ENCODE measurements at places on chromosomes 1 and 21. TPM values are rescaled to one million over a fixed set of nuclear protein-coding genes. Genes with fewer than 3 reads are reported as not detected.
A peak's percentile ranks its signal among the peaks of the same experiment; 100 is the strongest.

SPATA45 gene
- not detected for total RNA-seq

POU3F1 gene
- not detected for total RNA-seq

CHODL gene
- not detected for total RNA-seq

TNFSF4 gene
- 0.16 TPM for total RNA-seq

VCAM1 gene
- 11.0 TPM for total RNA-seq

PSMB4 gene
- total RNA-seq, result 559 TPM

TSPEAR gene
- total RNA-seq, result not detected

RBP7 gene
- 0.38 TPM for total RNA-seq

CBS gene
- 34.2 TPM for total RNA-seq

DDAH1 gene
- total RNA-seq, result 97.5 TPM

OR2M3 gene
- not detected for total RNA-seq

GJC2 gene
- total RNA-seq, result 2.0 TPM

DNA sequence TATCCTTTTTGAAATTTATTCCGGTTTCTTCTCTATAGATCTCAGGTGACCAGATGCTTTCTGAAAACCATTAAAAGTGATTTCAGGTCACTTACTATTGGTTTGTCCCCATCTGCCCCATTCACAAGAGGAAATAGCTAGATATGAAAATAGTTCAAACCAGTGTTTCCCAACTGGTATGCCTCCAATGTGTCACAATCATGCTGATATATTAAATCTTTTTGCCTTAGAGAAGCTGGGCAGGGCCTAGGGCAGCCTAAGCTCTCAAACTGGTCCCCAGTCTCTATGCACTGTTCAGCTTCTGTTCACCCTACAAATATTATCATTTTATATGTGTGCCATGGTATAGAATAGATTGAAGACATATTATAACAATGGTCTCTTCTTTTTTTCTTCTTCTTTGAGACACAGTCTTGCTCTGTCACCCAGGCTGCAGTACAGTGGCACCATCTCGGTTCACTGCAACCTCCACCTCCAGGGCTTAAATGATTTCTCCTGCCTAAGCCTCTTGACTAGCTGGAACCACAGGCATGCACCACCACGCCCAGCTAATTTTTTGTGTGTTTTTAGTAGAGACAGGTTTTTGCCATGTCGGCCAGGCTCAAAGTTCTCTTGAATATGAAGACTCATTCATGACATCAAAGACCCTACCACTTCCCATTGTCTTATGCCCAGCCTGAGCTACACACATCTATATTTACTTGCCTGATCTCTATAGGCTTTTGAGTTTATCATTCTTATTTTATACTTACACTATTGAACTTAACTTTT lies 15.7 kb downstream of the PTPN22 start:
- no peak overlapping the region for H3K27ac ChIP-seq
- no peak for DNase-seq
- no peaks in the 10 kb centered on the region for H3K36me3 ChIP-seq
- H3K4me1 ChIP-seq, result peaks cover 14% of the 10 kb centered on the region

DNA sequence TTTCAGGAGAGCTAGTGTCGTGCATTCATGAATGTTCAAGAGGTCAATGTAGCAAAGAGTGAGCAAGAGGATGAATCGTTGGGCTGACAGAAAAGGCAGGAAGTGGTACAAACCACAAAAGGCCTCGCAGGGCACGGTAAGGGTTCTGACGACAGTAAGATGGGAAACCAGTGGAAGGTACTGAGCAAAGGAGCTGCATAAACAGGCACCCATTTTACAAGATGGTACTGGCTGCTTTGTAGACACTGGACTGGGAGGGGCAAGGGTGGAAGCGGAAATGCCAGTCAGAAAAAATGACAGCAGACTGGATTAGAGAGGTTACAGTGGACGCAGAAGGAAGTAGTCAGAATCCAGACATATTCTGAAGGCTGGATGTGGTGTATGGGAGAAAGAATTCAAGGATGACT lies 123.5 kb downstream of the PTPN14 start:
- peaks cover 8% of the 10 kb centered on the region for H3K36me3 ChIP-seq
- no peaks in the 10 kb centered on the region for H3K27me3 ChIP-seq
- peak; percentile 93 for DNase-seq
- H3K4me1 ChIP-seq, result peaks cover 61% of the 10 kb centered on the region
- H3K27ac ChIP-seq, result peak overlapping the region; percentile 84

GRCh38 chr1:81329041-81329440 lies 471.7 kb upstream of the ADGRL2 start:
- H3K4me3 ChIP-seq, result no peak overlapping the region
- H3K27me3 ChIP-seq, result no peaks in the 10 kb centered on the region
- H3K4me1 ChIP-seq, result no peaks in the 10 kb centered on the region

DNA sequence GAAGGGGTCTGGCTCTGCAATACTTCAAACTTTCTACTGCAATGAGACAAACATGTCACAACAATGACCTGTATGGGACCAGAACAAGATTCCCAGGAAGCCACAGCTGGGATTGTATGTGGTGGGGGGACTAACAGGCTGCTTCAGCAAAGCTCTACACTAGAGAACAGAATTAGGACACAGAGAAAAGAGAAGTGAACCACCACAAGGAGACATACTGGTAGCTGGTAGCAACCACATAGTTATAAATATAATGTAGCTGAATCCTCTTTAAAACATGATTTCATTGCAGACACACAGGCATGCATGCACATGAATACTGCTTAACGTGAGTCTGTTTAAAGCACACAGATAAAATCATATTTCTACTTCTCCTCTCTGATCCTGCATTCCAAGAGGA lies 3.5 kb upstream of the ILDR2 start:
- H3K27me3 ChIP-seq, result no peaks in the 10 kb centered on the region
- H3K4me1 ChIP-seq, result peaks cover 13% of the 10 kb centered on the region
- no peak for DNase-seq
- H3K4me3 ChIP-seq, result no peak overlapping the region

GRCh38 chr1:24635195-24635843 lies 7.8 kb upstream of the SRRM1 start:
- no peaks in the 10 kb centered on the region for H3K36me3 ChIP-seq
- no peak overlapping the region for H3K4me3 ChIP-seq
- no peaks in the 10 kb centered on the region for H3K27me3 ChIP-seq
- peak; percentile 62 for DNase-seq
- no peak overlapping the region for H3K27ac ChIP-seq

GRCh38 chr1:181423301-181423918 lies 59.9 kb upstream of the CACNA1E start:
- H3K27me3 ChIP-seq, result no peaks in the 10 kb centered on the region
- H3K4me1 ChIP-seq, result no peaks in the 10 kb centered on the region
- DNase-seq, result no peak

DNA sequence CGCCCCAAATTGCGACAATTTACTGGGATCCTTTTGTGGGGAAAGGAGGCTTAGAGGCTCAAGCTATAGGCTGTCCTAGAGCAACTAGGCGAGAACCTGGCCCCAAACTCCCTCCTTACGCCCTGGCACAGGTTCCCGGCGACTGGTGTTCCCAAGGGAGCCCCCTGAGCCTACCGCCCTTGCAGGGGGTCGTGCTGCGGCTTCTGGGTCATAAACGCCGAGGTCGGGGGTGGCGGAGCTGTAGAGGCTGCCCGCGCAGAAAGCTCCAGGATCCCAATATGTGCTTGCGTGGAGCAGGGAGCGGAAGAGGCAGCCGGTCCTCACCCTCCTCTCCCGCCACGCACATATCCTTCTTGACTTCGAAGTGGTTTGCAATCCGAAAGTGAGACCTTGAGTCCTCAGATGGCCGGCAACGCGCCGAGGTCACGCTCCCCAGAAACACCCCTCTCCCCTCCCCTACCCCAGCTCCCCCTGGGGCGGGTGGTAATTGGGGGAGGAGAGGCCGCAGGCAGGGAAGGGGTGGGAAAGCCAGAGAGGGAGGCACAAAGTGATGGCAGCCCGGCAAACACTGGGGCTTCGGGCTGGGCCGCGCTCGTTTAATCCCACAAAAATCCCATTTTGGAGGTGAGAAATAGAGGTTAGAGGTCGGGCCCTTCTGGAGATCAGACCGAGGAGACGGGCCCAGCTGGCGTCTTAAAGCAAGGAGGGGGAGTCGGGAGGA lies 6.2 kb downstream of the SIM2 start:
- no peaks in the 10 kb centered on the region for H3K36me3 ChIP-seq
- no peak overlapping the region for H3K4me3 ChIP-seq
- H3K27ac ChIP-seq, result no peak overlapping the region

GRCh38 chr1:223233019-223233409 lies 90.0 kb upstream of the TLR5 start:
- no peaks in the 10 kb centered on the region for H3K36me3 ChIP-seq
- peak; percentile 17 for DNase-seq
- H3K4me1 ChIP-seq, result peaks cover 69% of the 10 kb centered on the region
- H3K4me3 ChIP-seq, result no peak overlapping the region

DNA sequence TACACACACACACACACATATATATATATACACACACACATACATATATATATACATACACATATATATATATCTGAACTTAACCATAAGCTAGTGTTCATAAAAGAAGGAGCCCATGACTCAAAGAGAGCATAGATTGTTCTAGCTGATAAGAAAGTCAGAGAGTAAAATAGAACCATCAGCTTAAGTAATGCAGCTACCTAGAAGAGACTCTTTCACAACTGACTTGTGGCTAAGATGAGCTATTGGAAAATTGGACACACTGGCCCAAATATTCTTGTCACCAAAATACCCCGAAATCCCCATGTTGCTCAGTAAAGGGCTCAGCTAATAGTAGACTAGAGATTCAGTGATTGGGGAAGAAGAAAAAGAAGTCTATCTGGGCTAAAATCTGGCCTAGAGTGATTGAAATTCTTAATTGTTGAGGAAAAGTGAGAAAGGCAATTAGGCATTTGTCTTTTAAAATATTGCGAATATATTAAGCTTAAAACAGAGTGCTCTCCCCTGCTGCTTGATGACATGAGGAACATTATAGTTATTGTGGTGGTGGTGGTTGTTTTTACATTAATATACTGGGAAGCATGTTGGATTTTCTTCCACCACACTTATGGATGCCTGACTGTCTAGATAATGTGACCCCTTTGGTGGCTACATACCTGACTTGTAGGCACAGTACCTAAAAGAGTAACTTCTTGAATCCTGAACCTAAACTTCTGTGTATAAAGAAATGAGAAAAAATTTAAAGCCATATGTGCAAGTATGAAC lies 6.3 kb downstream of the SLAMF1 start:
- H3K36me3 ChIP-seq, result no peaks in the 10 kb centered on the region
- H3K27ac ChIP-seq, result no peak overlapping the region
- 0 out of 2 replicates have a peak, but pooled peaks cover 3% of the 10 kb centered on the region for H3K27me3 ChIP-seq
- H3K4me3 ChIP-seq, result no peak overlapping the region

- H3K4me3 ChIP-seq, result no peak overlapping the region
- H3K36me3 ChIP-seq, result no peaks in the 10 kb centered on the region
- H3K4me1 ChIP-seq, result no peaks in the 10 kb centered on the region
- H3K27me3 ChIP-seq, result no peaks in the 10 kb centered on the region
- DNase-seq, result no peak
These were observed 25.8 kb upstream of the BCAS2 start for GRCh38 chr1:114607223-114607622.

- no peaks in the 10 kb centered on the region for H3K36me3 ChIP-seq
- no peak overlapping the region for H3K27ac ChIP-seq
- H3K4me1 ChIP-seq, result no peaks in the 10 kb centered on the region
- H3K4me3 ChIP-seq, result no peak overlapping the region
- H3K27me3 ChIP-seq, result no peaks in the 10 kb centered on the region
These were observed 276.9 kb downstream of the TM2D1 start for GRCh38 chr1:61447968-61448430.

DNA sequence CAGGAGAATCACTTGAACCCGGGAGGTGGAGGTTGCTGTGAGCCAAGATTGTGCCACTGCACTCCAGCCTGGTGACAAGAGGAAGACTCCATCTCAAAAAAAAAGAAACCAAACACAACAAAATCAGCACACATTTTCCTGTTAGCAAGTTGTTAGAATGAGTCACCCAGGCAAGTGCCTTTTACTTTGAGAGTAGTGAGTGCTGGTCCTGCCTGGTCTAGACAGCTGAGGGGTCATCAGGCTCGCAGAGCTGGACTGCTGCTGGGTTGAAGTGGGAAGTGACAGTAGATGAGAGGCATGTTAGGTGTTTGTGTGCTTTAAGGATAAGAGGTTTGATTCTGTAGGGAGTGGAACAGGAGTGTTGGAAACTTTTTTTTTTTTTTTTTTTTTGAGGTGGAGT lies 31.9 kb downstream of the GNPAT start:
- H3K36me3 ChIP-seq, result peaks cover 54% of the 10 kb centered on the region
- no peak for DNase-seq
- H3K27me3 ChIP-seq, result no peaks in the 10 kb centered on the region

- H3K27me3 ChIP-seq, result no peaks in the 10 kb centered on the region
- H3K4me1 ChIP-seq, result peaks cover 36% of the 10 kb centered on the region
These were observed 45.3 kb downstream of the JAK1 start for GRCh38 chr1:64920941-64921589.

DNA sequence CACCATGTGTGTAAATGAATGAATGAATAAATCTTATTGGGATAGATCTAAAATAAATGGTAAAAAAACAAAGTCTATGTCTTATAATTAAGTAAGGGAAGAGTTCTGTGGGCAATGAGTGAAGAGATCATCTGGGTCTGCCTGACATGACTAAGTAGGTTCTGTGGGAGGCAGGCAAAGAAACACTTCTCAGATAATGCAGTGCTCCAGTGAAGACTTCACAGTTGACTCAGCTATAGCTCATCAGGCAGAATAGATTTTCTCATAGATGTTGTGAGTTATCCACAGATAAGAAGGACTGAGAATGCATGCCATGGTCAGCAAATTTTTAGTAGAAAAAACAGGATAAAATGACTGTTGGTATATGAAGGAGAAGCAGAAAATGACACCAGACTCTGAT lies 12.4 kb downstream of the KRTAP22-2 start:
- no peaks in the 10 kb centered on the region for H3K27me3 ChIP-seq
- no peaks in the 10 kb centered on the region for H3K4me1 ChIP-seq
- no peak overlapping the region for H3K27ac ChIP-seq
- H3K4me3 ChIP-seq, result no peak overlapping the region
- no peaks in the 10 kb centered on the region for H3K36me3 ChIP-seq

DNA sequence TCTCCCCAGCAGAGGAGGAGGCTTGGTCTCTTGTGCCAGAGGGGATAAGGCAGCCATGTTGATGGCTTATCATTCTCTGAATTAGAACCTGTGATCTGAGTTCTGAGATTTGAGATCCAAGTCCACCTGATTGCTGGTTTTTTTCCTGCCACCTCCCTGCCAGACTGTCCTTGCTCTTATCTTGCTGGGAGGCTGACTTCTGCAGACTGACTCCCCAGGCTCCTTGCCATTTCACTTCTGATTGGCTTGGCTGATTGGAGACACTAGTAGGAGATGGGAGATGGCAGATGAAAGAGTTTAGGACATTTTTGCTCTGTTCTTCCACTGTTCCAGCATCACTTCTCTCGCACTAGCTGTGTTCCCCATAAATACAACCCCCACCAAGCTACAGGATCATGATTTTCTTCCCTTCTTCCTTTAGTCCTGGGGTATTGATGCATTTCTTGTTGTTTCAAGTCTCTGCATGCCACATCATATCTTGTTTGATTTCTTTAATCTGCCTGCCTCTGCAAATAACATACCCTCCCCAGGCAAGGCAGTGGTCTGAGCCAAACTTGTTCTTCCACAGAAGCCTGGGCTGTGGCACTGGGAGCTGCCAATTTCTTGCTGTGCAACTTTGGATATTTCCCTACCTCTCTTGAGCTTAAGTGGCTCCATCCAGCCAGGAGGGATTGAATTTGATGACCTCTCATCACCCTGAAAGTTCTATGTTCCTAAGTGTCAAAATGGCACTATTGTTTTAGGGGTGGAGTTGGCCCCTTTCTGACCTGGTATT lies 963 bp upstream of the CYP4B1 start:
- DNase-seq, result no peak
- H3K27me3 ChIP-seq, result no peaks in the 10 kb centered on the region
- no peaks in the 10 kb centered on the region for H3K4me1 ChIP-seq
- no peaks in the 10 kb centered on the region for H3K36me3 ChIP-seq
- H3K27ac ChIP-seq, result no peak overlapping the region

- H3K27ac ChIP-seq, result no peak overlapping the region
- no peaks in the 10 kb centered on the region for H3K27me3 ChIP-seq
- peaks cover 3% of the 10 kb centered on the region for H3K4me1 ChIP-seq
- H3K36me3 ChIP-seq, result no peaks in the 10 kb centered on the region
- H3K4me3 ChIP-seq, result no peak overlapping the region
These were observed 30.3 kb downstream of the NHLH2 start for GRCh38 chr1:115810609-115811008.
